ENCODE measurements at places on chromosomes 6 and 20. TPM values are rescaled to one million over a fixed set of nuclear protein-coding genes. Genes with fewer than 3 reads are reported as not detected.

FAM83B gene
- under 0.01 TPM for total RNA-seq

BPI gene
- total RNA-seq = 0.27 TPM

SNX9 gene
- 5.1 TPM for total RNA-seq

PPP1R3G gene
- under 0.01 TPM for total RNA-seq

LRRC1 gene
- total RNA-seq = 4.8 TPM

NRSN1 gene
- total RNA-seq = not detected

HTR1B gene
- total RNA-seq = 2.2 TPM

EDEM2 gene
- total RNA-seq = 66.0 TPM

ERMARD gene
- 20.2 TPM for total RNA-seq

KLHDC3 gene
- 173 TPM for total RNA-seq

OPRM1 gene
- under 0.01 TPM for total RNA-seq

CLPSL2 gene
- not detected for total RNA-seq

LSM2 gene
- total RNA-seq = 70.6 TPM

WFDC2 gene
- total RNA-seq = not detected

JAG1 gene
- total RNA-seq = 5.4 TPM

ZBP1 gene
- 0.54 TPM for total RNA-seq

MYLK2 gene
- total RNA-seq = under 0.01 TPM

BPIFB2 gene
- total RNA-seq = not detected

ATF6B gene
- total RNA-seq = 49.8 TPM

RCAN2 gene
- total RNA-seq = under 0.01 TPM

PAK5 gene
- total RNA-seq = not detected

ACTR5 gene
- total RNA-seq = 16.7 TPM

GATA5 gene
- total RNA-seq = under 0.01 TPM

SLC35B3 gene
- 5.7 TPM for total RNA-seq

LAMA2 gene
- total RNA-seq = not detected

TMEM244 gene
- total RNA-seq = not detected

ARMC2 gene
- 2.4 TPM for total RNA-seq

CYP24A1 gene
- 0.27 TPM for total RNA-seq

ANKEF1 gene
- 1.3 TPM for total RNA-seq

FLRT3 gene
- total RNA-seq = under 0.01 TPM

TSPO2 gene
- not detected for total RNA-seq

KCNB1 gene
- total RNA-seq = under 0.01 TPM

RAET1E gene
- under 0.01 TPM for total RNA-seq

NRN1 gene
- total RNA-seq = not detected

PERP gene
- total RNA-seq = under 0.01 TPM

SPATA25 gene
- 5.9 TPM for total RNA-seq

TFAP2C gene
- total RNA-seq = under 0.01 TPM

SLC13A3 gene
- under 0.01 TPM for total RNA-seq

All from hematopoietic multipotent progenitor cell (in vitro differentiated cells).